Tibial nerve (tissue), 4 donors: ENCODE measurements at places on chromosomes 6 and 20. TPM values are rescaled to one million over a fixed set of nuclear protein-coding genes. Genes with fewer than 3 reads are reported as not detected.
A peak's percentile ranks its signal among the peaks of the same experiment; 100 is the strongest.

Gene OSTM1
- total RNA-seq: 71.4 TPM

Gene PXT1
- not detected for total RNA-seq

- DNase-seq: peak; percentile 69
Observed at GRCh38 chr20:3045042-3045815, 623 bp upstream of the MRPS26 start.

- DNase-seq: no peak
Observed at GRCh38 chr6:96576221-96576620, 13.3 kb downstream of the FHL5 start.

Gene NKX2-4
- not detected for total RNA-seq

Gene IYD
- not detected for total RNA-seq

DNA sequence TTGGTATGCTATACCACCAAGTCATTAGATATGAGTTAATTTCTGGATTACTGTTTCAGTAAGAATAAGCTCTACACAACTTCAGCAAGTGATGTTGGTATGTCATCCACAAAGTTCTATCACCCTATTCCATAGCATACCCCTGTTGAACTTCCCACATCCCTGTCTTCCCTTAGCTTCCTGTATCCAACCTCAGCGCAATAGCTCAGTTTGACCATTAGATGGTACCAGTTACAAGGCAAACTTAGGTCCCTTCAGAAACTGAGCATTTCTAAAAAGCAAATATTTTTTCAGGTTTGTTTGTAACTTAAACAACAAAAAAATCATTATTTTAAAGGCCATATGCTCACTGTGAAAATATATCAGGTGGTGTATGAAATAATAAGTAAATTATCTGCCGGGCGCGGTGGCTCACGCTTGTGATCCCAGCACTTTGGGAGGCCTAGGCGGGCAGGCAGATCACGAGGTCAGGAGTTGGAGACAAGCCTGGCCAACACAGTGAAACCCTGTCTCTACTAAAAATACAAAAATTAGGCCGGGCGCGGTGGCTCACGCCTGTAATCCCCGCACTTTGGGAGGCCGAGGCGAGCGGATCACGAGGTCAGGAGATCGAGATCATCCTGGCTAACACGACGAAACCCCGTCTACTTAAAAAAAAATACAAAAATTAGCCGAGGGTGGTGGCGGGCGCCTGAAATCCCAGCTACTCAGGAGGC lies 8.8 kb upstream of the MOG start:
- no peak for DNase-seq

DNA sequence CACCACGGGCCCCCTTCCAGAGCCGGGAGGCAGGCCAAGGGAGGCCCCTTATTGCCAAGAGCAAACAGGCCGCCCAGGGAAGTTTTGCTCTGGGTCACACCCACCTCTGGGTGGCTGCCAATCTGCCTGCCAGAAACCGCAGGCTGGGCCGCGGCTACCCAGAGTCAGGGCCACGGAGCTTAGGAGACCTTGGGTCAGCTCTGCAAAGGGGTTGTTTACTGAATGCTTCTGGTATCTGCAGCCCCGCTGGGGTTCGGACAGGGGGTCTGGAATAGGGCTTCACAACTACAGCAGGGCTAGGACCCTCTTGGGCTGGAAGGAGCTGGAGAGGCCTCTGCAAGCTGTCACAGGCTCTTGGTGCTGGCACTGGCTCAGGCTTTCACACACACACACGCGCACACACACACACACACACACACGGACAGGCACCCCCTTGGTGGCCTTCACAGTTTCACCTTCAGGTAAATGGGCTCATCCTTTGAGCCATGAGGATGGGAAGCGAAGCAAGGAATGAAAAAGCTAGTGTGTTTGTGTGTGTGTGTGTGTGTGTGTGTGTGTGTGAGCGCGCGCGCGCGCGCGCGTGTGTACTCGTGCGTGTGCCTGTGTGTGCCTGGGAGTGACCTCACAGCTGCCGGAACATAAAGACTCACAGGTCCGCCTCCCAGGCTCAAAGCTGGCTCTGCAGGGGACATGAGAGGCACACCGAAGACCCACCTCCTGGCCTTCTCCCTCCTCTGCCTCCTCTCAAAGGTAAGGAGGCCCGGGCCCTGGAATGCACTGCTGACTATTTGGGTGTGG lies at the start of gene CCN5:
Gene CCN5, plus strand, starts transcription at position 669 of the 798 bp plus-strand sequence. Its CDS starts 22 bp downstream, at position 691.
- peak; percentile 88 for DNase-seq

Gene MLIP
- total RNA-seq: 292 TPM

DNA sequence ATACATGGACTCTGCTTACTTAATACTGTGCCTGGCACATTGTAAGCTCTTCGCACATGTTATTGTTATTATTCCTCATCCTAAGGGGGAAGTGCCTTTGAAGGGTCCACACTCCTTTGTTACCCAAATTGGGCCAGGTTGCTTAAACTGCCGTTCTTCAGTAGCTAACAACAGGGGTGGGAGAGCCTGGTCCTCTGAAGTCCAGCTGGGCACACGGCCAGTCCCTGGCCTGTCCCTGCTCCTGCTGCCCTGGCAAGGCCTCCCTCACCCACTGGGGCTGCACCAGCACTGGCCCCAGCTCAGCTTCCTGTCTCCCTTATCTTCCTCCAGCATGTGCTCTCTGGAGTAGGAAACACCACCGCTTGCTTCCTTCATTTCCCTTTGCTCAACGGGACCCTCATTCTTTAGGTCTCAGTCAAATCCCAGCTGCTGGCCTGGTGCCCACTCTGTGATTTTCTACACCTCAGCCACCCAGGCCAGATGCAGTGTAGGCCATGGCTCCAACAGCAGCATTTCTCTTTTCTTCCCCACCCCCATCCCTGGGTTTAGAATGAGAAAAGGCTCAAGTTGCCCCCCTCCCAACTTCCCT lies 5.5 kb upstream of the PROCR start:
- no peak for DNase-seq

GRCh38 chr20:43936104-43936770 lies 21.6 kb downstream of the TOX2 start:
- DNase-seq: no peak

DNA sequence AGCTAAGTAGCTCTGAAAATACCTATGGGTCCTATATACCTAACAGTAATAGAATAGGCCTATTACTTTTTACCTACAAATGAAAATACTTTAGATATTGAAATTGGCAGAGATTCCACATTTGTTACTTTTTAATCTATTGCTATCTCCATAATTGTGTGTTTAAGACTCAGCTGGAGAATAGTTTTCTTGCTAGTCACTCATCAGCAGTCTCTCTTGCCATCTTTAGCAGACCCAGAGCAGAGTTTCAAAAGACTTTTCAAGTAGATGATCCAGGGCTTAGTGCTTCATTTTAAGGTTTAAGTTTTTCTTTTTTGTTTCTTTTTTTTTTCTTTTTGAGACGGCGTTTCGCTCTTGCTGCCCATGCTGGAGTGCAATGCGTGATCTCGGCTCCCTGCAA lies 12.9 kb downstream of the ANKS1A start:
- no peak for DNase-seq
